ENCODE measurements at places on chromosomes 6 and 20. TPM values are rescaled to one million over a fixed set of nuclear protein-coding genes. Genes with fewer than 3 reads are reported as not detected.

Gene NFYA
- total RNA-seq, result 34.6 TPM

Gene IPCEF1
- total RNA-seq, result 10.6 TPM

Gene ADAM33
- 2.4 TPM for total RNA-seq

Gene C20orf144
- total RNA-seq, result 0.41 TPM

Gene MAPK13
- 1.2 TPM for total RNA-seq

Gene RSPH4A
- total RNA-seq, result 1.6 TPM

Gene ADGRG6
- total RNA-seq, result 9.8 TPM

DNA sequence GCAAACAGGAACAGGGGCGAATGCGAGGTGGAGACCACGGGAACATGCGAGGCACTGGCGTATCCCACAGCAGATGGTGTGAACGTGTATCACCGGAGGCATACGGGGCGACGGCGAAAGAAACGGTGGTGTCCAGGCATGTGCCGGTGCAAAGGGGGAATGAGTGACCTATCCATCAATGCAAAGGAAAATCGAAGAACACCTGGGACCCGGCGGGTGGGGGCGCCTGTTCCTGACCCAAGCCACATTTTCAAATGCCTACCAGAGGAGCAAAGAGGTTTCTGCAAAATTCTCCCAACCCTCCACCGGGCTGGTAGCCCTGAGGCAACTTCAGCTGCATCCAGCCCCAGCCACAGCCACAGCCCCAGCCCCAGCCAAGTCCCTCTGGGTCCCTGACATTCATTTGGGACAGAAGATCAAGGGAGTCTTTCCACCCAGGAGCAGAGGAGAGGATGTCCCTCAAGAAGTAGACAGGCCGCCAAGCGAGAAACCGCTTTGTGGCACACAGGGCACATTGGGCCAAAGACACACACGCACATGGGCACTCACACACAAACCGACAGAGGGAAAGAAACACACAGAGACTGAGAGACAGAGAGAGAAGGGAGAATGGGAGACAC, 164.0 kb upstream of the ZNF337 start:
- no peak for DNase-seq

- no peak for DNase-seq
Observed at GRCh38 chr6:12952318-12952717, 235.8 kb downstream of the PHACTR1 start.

- DNase-seq, result no peak
Observed at GRCh38 chr6:3071568-3071967, 3.3 kb downstream of the RIPK1 start.

DNA sequence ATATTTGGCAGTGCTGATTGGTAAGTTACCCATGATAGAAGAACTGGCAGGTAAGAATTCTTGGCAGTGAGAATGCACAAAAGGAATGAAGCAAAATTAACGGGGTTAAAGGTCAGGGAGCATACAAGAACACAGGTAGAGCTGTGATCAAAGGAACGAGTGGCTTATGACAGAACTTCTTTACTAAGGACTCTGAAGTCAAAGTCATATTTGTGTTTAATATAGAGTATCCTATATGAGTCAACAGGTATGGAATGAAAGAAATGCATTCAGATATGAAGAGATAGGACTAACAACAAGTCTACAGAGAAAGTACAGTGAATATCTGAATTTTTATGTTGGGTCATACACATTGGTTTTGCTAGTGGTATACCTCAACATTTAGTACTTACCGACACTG, 209.0 kb upstream of the CITED2 start:
- no peak for DNase-seq

GRCh38 chr6:22575190-22575589, 5.8 kb downstream of the HDGFL1 start:
- no peak for DNase-seq

GRCh38 chr6:64034910-64035655, 399.5 kb downstream of the PHF3 start:
- DNase-seq, result no peak

DNA sequence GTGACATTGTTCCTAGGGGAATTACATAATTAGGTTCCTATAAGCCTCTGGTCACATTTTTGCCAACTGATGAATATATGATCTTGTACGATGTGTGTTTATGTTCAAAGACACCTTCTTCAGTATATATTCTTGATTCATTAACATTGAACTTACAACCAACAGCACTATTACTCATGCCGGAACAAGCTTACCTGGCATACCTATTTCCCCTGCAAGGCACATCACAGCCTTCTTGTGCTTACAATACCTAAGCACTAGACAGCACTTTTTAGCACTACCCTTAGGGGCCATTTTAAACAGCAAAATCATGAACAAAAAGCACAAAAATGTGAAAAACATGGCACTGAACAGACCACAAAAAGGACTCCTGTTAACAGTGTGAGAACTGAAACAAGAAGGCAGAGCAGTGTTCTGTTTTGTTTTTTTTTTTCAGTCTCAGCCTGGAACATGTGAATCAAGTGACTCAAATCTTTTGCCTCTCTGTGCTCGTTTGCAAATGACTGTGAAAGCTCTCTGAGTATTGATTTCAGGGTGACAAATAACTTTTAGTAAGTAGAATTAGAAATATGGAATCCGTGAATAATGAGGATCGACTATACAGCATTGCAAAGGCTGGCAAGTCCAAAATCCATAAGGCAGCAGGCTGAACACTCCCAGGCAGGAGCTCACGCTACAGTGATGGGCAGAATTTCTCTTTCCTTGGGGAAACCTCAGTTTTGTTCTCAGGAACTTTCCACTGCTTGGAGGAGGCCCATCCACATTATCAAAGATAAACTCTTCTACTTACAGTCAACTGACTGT, 102.3 kb upstream of the TSHZ2 start:
- DNase-seq, result no peak

DNA sequence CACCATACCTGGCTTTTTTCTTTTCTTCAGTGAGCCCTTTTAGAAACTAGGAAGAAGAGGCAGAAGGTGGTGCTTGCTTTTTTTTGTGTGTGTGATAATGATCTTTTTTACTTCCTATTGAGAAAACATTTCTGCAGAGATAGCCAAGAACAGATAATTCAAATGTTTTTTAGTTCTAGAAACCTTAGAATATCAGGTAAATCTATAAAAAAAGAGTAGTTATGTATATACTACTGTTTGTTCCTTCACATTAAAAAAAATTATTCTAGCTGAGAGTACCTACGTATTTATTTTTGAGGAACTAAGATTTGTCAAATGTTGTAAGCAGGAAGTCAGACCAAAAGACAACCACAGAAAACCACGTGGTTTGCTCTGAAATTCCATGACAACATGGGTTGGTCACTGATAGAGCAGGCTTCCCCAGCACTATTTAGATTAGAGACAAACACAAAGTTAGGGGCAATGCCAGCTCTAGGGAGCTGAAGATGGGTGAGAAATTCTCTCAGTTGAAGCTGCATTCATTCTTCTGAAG, 12.8 kb downstream of the STK4 start:
- DNase-seq, result no peak

DNA sequence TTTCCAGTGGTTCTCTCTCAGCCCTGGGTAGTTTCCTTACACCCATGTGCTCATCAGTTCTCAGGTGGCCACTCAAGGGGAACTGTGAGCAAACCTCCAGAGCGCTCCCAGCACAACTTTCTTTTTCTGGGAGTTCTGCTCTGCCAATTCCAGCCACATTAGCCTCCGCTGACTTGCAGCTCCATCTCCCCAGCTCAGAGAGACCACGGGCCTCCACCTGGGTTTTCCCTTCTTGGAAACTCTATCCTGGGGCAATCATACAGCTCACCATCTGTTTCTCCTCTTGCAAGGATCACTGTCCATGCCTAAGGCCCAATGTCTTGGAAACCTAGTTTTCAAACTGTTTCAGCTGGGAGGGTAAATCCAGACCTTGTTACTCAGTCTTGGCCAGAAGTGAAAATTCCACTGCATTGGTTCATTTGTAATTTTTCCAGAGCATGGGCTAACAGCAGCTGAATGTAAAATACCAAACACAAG, 129.9 kb downstream of the EYA2 start:
- DNase-seq, result no peak

DNA sequence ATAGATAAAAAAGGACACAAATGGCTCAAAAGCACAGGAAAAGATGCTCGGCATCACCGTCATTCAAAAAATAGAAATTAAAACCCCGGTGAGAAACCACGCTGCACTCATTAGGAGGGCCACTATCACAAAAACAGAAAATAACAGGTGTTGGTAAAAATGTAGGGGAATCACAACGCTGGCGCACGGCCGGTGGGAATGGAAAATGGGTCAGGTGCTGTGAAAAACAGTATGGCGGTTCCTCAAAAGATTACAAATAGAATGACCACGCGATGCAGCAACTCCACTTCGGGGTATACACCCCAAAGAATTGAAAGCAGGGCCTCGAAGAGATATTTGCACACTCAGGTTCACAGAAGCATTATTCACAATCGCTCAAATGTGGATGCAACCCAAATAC, 28.3 kb downstream of the NPEPL1 start:
- no peak for DNase-seq

- peak; percentile 25 for DNase-seq
Observed at GRCh38 chr6:137799950-137800568, 67.0 kb upstream of the TNFAIP3 start.

DNA sequence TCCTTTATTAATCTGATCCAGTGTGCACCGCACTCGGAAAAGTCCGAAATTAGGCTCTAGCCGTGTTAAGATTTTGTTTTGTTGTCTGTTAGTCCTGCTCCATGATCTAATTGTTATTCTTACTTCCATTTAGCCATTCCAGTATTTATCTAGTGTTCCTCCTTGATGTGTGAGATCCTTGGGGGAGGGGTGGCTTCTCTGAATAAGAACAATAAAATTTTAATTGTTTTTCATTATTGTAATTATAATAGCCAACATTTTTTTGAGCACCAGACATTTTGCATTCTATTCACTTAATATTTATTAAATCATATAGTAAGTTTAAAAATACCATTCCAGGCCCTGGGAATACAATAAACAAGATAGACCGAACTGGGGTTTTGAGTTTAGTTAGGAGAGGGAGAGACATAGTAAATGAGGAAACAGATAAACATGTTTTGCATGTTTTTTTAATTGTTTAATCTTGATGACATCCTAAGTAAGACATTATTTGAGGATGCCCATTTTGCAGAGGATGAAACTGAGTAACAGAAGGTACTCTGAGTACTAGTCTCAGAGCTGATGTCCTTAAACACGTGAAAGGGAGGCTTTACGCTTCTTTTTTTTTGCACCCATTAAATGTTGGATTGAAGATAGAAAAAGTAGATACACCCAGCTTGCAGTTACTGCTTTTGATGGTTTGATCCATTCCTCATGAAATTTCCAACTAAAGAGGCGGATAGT, 1.2 kb downstream of the CBFA2T2 start:
- no peak for DNase-seq

DNA sequence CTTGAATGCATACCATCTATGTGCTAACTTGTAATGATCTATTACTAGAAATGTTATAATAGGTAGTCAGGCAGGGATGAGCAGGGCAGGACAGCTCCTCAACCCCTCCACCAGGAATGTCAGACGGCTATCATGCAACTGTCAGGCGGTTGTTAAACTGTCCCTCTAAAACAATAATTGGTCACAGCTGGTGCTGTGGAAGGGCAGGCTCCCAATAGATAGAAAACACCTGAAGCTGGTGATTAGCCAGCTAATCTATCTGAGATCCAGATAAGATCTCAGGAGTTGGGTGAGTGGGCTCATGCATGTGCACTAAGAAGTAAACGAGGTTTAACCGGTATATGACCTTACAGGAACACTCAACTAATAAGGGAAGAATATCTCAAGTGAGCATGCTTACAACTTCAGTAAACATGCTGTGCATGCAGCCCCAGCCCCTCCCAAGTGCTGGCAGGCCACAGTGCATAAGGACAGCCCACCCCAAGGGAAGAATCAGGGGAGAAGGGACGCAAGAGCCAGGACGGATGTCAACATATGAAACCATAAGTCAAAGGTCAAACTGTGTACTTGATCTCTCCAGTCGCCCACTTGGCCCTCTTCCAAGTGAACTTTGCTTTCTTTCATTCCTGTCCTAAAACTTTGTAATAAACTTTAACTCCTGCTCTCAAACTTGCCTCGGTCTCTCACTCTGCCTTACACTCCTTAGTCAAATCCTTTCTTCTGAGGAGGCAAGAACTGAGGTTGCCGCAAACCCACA, 566.2 kb upstream of the NRSN1 start:
- DNase-seq, result no peak

DNA sequence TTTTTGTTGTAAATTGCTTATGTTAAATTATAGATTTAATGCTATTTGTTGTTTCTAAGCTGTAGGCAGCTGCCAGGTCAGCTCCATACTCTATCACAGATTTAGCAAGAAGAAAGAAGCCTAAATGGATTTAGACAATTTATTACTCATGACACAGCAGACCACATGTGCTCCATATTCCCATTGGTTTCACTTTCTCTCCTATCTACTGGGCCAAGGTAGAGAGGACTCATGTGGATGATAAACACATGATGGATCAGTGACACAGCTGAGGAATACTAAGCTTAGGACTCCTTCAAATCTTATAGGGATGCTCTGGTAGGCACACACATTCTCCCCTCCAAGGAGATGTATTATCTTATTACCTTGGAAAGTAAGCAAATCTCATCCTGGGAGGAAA, 553.0 kb upstream of the ADGRB3 start:
- no peak for DNase-seq

- no peak for DNase-seq
Observed at GRCh38 chr6:137277971-137278637, 58.9 kb upstream of the IFNGR1 start.

- peak; percentile 10 for DNase-seq
Observed at GRCh38 chr6:28353981-28354676, 4.4 kb downstream of the ZKSCAN3 start.

DNA sequence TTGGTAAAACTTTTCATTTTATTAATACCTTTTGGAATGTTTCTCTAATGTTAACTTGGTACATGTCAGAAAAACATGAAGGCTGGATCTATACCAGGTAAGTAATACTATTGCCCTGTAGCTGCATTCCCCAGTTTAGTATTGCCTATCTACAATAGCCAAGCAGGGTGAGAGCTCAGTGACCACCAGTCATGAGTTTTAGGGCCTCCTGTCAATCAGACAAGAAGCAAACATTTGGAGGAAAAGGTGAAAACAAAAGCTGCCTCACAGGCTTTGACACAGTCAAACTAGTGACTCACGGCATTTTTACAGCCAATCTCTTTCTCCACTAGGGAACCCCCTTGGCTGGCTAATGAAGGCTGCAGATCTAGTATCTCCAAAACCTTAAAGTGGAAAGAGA, 9.5 kb upstream of the CDC5L start:
- DNase-seq, result no peak

DNA sequence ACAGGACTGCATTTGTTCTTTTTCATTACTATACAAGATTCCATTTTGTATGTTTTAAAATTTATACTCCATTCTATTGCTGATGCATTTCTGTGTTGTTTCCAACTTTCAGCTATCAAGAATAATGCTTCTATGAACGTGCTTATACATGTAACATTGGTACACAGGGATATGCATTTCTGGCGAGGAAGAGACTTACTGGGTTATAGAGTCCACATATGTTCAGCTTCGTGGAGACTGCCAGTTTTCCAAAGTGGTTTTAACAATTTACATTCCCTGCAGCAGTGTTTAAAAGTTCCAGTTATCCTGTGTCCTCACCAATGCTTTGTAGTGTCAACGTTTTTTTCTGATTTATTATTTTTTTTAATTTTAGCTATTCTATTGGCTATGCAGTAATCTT, 48.5 kb downstream of the AIG1 start:
- no peak for DNase-seq
